Naive thymus-derived CD8-positive, alpha-beta T cell (primary cell): ENCODE measurements at places on chromosomes 12 and 14. TPM values are rescaled to one million over a fixed set of nuclear protein-coding genes. Genes with fewer than 3 reads are reported as not detected.

GRCh38 chr14:99595034-99595433 is 9.0 kb downstream of the CCDC85C start:
- peak overlapping the region; percentile 52 for H3K4me3 ChIP-seq
- H3K36me3 ChIP-seq, result no peaks in the 10 kb centered on the region
- H3K4me1 ChIP-seq, result peaks cover 9% of the 10 kb centered on the region
- H3K27me3 ChIP-seq, result no peaks in the 10 kb centered on the region
- peak overlapping the region; percentile 78 for H3K27ac ChIP-seq
- no peak for DNase-seq

- H3K36me3 ChIP-seq, result peaks cover 42% of the 10 kb centered on the region
- peaks cover 3% of the 10 kb centered on the region for H3K4me1 ChIP-seq
- no peak overlapping the region for H3K27ac ChIP-seq
- no peaks in the 10 kb centered on the region for H3K27me3 ChIP-seq
- no peak for DNase-seq
Measured at GRCh38 chr14:88605594-88605993, 42.8 kb downstream of the ZC3H14 start.

GRCh38 chr12:15151161-15152091 is 69.8 kb downstream of the RERG start:
- no peaks in the 10 kb centered on the region for H3K36me3 ChIP-seq
- no peak overlapping the region for H3K4me3 ChIP-seq
- no peak for DNase-seq
- H3K27me3 ChIP-seq, result peaks cover 4% of the 10 kb centered on the region
- no peak overlapping the region for H3K27ac ChIP-seq

DNA sequence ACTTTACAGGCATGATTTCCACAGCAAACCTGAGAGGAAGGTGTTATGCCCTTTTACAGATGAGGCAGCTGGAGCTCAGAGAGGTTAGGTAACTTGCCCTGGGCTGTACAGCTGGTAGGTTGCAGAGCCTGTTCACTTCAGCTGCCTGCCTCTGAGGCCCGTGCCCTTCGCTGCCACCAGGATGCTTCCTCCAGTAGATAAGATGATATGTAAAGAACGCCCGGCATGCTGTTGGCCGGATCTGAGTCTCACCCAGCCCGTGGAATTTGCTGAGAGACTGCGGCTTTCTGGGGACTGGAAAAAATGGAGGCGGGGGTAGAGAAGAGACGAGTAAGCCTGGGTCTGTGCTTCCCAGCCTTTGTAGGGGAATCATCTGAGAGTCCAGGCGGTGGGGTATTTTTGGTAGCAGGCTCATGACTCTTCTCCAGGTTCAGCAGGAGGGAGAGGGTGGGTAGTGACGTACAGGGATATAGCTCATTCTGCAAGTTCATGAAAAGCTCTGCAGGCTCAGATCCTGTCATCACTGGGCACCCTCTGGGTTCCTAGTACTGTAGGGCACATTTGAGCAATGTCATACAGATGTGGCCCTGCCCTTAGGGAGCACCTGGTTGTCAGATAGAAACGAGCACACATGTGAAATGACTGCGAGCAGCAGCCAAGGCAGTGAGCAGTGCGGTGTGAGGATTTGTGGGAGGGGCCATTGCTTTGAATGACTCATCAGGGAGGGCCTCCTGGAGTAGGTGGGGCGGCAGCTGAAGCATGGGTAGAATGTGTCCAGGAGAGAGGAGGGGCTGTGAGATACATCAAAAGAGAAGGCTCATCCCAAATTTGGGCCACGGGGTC is 159.4 kb downstream of the TSPAN9 start:
- H3K27me3 ChIP-seq, result no peaks in the 10 kb centered on the region
- DNase-seq, result no peak
- H3K4me3 ChIP-seq, result no peak overlapping the region
- peak overlapping the region; percentile 62 for H3K27ac ChIP-seq

GRCh38 chr14:45198551-45198950 is 54.5 kb downstream of the MIS18BP1 start:
- H3K27ac ChIP-seq, result no peak overlapping the region
- no peaks in the 10 kb centered on the region for H3K4me1 ChIP-seq
- H3K27me3 ChIP-seq, result no peaks in the 10 kb centered on the region
- DNase-seq, result no peak
- H3K36me3 ChIP-seq, result peaks cover 34% of the 10 kb centered on the region

- H3K4me3 ChIP-seq, result no peak overlapping the region
- no peaks in the 10 kb centered on the region for H3K27me3 ChIP-seq
- peaks cover 6% of the 10 kb centered on the region for H3K36me3 ChIP-seq
- peaks cover 23% of the 10 kb centered on the region for H3K4me1 ChIP-seq
- H3K27ac ChIP-seq, result no peak overlapping the region
Measured at GRCh38 chr14:105324080-105324778, 9.7 kb downstream of the PACS2 start.

DNA sequence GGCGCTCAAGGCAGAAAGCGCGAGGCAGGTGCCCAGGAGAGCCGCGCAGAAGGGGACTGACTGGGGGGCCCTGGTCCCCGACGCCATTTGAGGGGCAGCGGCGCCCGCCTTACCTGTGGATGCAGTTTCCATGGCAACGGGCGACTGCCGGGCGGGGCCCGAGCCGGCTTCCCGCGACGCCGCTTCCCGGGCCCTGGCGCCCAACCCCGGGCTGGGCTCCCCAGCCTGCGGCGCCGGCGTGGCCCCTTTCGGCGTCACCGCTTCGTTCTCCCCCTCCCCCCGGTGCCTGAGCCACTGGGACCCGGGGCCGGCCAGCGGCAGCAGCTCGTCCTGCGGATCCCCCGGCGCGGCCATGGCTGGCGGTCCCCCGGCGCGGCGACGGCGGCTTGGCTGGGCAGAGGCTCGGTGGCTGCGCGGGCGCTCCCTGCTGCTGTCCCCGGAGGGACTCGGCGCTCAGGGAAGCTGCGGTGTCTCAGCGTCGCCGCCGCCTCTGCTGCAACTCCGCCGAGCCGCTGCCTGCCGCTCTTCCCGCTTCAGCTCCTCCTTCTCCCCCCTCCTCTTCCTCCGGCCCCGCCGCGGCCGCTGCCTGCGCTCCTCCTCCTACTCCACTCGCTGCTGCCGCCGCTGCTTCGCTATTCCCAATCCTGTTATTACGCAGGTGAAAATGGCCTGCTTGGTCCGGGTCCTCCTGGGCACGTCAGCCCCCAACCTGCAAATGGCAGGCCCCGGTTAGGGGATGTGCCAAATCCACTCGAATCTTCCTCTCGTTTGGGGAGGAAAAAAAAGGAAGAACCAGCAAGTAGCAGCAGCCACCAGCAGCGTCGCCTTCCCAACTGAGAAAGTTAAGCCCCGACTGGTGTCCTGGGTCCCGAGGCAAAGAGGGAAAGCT is at the start of gene RTN1:
Gene RTN1, minus strand, starts transcription at position 500 of the 889 bp plus-strand sequence. Its CDS starts 146 bp downstream, at position 354.
- H3K27ac ChIP-seq, result no peak within 1 kb of the TSS
- peaks cover 4% of the 10 kb centered on the region for H3K36me3 ChIP-seq
- peaks cover 11% of the 10 kb centered on the region for H3K4me1 ChIP-seq
- peaks cover 41% of the 10 kb centered on the region for H3K27me3 ChIP-seq

DNA sequence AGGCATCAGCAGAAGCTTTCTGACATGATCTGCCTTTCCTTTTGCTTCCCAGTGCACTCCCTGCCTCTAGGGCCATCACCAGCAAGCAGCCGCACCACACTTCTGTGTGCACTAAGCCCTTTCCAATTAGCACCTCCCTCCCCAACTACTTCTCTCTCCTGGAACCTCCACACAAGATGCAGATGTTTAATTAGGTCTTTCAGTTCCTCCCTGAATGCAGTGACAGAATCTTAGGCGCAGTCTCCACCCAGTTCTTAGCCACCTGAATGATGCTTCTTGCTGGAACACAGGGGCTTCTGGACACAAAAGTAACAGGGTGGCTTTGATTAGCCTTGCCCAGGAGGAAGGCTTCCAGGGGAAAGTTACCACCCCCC is 32.9 kb downstream of the NIN start:
- H3K4me1 ChIP-seq, result peaks cover 76% of the 10 kb centered on the region
- DNase-seq, result no peak
- H3K4me3 ChIP-seq, result no peak overlapping the region
- H3K36me3 ChIP-seq, result peaks cover 11% of the 10 kb centered on the region
- peak overlapping the region; percentile 94 for H3K27ac ChIP-seq

- no peaks in the 10 kb centered on the region for H3K27me3 ChIP-seq
- DNase-seq, result no peak
- no peaks in the 10 kb centered on the region for H3K36me3 ChIP-seq
- peaks cover 27% of the 10 kb centered on the region for H3K4me1 ChIP-seq
- H3K27ac ChIP-seq, result peak overlapping the region; percentile 8
Measured at GRCh38 chr14:61565836-61566536, 129.3 kb upstream of the HIF1A start.

GRCh38 chr12:121933522-121934308 is 15.3 kb downstream of the CFAP251 start:
- no peak overlapping the region for H3K27ac ChIP-seq
- H3K36me3 ChIP-seq, result no peaks in the 10 kb centered on the region
- H3K4me1 ChIP-seq, result peaks cover 14% of the 10 kb centered on the region
- no peak for DNase-seq
- no peak overlapping the region for H3K4me3 ChIP-seq

GRCh38 chr12:32148372-32148771 is 41.7 kb downstream of the BICD1 start:
- peaks cover 8% of the 10 kb centered on the region for H3K36me3 ChIP-seq
- H3K4me3 ChIP-seq, result no peak overlapping the region
- no peaks in the 10 kb centered on the region for H3K27me3 ChIP-seq
- H3K4me1 ChIP-seq, result no peaks in the 10 kb centered on the region
- DNase-seq, result no peak

- peaks cover 4% of the 10 kb centered on the region for H3K36me3 ChIP-seq
- no peaks in the 10 kb centered on the region for H3K27me3 ChIP-seq
- H3K4me3 ChIP-seq, result no peak overlapping the region
- H3K27ac ChIP-seq, result no peak overlapping the region
Measured at GRCh38 chr14:86627080-86627479, 1097.1 kb downstream of the FLRT2 start.

DNA sequence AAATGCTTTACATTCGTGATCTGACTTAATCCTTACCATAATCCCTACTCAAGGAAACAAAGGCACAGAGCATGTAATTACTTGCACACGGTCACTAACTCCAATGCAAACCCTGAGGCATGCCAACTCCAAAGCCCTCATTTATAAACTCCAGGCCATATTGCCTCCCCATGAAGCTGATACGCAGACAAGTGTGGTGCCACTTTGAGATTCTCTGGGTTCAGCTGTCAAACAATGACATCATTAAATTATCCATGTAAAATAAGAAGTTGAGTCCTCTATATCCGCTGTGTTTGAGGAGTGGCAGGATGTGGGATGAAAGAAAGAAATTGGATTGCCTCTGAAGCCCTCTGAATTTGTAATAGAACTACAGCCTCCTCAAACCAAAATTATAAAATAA is 62.8 kb downstream of the ANO4 start:
- no peak overlapping the region for H3K27ac ChIP-seq
- no peaks in the 10 kb centered on the region for H3K27me3 ChIP-seq
- H3K36me3 ChIP-seq, result no peaks in the 10 kb centered on the region
- no peak for DNase-seq
- no peak overlapping the region for H3K4me3 ChIP-seq

- no peak overlapping the region for H3K4me3 ChIP-seq
- no peak for DNase-seq
- no peaks in the 10 kb centered on the region for H3K27me3 ChIP-seq
Measured at GRCh38 chr14:47822326-47822725, 146.9 kb upstream of the MDGA2 start.

GRCh38 chr12:132576701-132577100 is 33.7 kb downstream of the LRCOL1 start:
- no peak overlapping the region for H3K27ac ChIP-seq
- DNase-seq, result no peak
- H3K4me3 ChIP-seq, result no peak overlapping the region
- no peaks in the 10 kb centered on the region for H3K4me1 ChIP-seq

- no peak overlapping the region for H3K27ac ChIP-seq
- no peaks in the 10 kb centered on the region for H3K4me1 ChIP-seq
- H3K36me3 ChIP-seq, result no peaks in the 10 kb centered on the region
- no peak for DNase-seq
Measured at GRCh38 chr12:48302161-48302911, 48.4 kb downstream of the ZNF641 start.

- no peak overlapping the region for H3K4me3 ChIP-seq
- H3K27me3 ChIP-seq, result no peaks in the 10 kb centered on the region
- no peaks in the 10 kb centered on the region for H3K36me3 ChIP-seq
- no peak overlapping the region for H3K27ac ChIP-seq
- DNase-seq, result no peak
Measured at GRCh38 chr12:32702473-32702872, 23.4 kb downstream of the DNM1L start.

DNA sequence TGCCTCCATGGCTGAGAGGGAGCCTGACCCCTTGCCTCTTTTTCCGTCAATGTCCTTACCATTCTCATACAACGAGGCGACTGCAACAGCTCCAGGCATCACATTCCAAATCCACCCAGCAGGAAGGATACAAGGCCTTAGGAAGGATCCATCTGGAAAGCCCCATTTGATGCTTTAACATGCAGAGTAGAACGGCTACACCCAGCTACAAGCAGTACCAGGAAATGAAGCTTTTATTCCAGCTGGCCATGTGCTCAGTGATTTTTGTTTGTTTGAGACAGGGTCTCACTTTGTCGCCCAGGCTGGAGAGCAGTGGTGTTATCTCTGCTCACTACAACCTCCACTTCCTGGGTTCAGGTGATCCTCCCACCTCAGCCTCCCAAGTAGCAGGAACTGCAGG is 124.8 kb downstream of the TMEM132D start:
- no peak overlapping the region for H3K4me3 ChIP-seq
- H3K36me3 ChIP-seq, result no peaks in the 10 kb centered on the region
- no peaks in the 10 kb centered on the region for H3K4me1 ChIP-seq
- H3K27me3 ChIP-seq, result no peaks in the 10 kb centered on the region

DNA sequence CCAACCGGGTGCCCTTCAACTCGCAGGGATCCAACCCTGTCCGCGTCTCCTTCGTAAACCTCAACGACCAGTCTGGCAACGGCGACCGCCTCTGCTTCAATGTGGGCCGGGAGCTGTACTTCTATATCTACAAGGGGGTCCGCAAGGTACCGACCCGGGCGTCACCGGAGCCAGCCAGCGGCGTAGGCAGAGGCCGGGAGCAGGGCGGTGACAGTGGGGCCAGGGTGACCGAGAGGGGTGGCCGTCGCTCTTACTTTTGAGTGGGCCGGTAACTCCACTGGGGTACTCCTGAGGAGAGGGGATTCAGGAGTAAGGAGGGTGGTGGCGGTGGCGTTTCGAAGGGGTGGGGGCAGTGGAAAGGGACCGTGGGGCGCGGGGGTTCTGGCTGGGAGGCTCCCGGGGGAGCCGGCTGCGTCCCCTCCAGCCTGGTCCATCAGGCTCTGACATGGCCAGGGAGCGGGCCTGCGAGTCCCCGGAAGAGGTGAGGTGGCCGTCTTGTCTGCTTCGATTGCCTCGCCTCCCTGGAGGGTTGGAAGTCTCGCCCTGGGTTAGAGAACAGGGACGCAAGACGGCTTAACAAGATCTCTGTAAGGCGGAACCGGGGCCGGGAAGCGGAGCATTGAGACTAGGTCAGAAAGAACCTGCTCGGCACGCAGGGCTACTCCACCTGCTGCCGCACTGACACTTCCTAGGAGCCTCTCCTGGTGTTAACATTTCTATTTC is 491 bp downstream of the WDR20 start:
- H3K27ac ChIP-seq, result peak overlapping the region; percentile 98
- H3K27me3 ChIP-seq, result no peaks in the 10 kb centered on the region
- H3K36me3 ChIP-seq, result peaks cover 19% of the 10 kb centered on the region

The TTC9 gene
- 10.2 TPM for polyA plus RNA-seq

The IFNG gene
- 0.27 TPM for polyA plus RNA-seq

The EEF1AKMT3 gene
- polyA plus RNA-seq, result 4.2 TPM

The IL31 gene
- polyA plus RNA-seq, result not detected

The SERPINA10 gene
- polyA plus RNA-seq, result not detected

The MIP gene
- not detected for polyA plus RNA-seq

The EPYC gene
- polyA plus RNA-seq, result not detected
